Amniotic stem cell (primary cell): ENCODE measurements at places on chromosomes 4 and X.

- no peak for DNase-seq
These were observed 379.9 kb downstream of the ADAM29 start for GRCh38 chr4:175297965-175298565.

- no peak for DNase-seq
These were observed 13.5 kb upstream of the SPP1 start for GRCh38 chr4:87961993-87962392.

DNA sequence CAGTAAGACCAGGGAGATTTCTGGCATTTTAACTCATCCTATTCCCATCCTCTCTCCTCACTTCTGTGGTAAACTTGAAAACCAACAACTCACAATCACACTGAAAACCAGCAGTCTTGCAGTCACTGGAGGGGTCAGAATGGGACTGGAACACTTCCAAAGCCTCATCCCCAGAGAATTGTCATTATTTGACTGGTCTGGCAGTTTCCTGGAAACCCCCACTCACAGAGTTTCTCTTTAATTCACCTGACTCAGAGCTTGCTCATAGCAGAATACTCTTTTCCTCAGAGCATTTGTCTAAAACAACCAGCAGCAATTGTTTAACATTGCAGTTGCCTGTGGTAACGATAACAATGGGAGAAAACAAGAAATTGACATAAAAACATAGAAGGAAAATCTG is 7.3 kb upstream of the RAB9B start:
- DNase-seq, result no peak

DNA sequence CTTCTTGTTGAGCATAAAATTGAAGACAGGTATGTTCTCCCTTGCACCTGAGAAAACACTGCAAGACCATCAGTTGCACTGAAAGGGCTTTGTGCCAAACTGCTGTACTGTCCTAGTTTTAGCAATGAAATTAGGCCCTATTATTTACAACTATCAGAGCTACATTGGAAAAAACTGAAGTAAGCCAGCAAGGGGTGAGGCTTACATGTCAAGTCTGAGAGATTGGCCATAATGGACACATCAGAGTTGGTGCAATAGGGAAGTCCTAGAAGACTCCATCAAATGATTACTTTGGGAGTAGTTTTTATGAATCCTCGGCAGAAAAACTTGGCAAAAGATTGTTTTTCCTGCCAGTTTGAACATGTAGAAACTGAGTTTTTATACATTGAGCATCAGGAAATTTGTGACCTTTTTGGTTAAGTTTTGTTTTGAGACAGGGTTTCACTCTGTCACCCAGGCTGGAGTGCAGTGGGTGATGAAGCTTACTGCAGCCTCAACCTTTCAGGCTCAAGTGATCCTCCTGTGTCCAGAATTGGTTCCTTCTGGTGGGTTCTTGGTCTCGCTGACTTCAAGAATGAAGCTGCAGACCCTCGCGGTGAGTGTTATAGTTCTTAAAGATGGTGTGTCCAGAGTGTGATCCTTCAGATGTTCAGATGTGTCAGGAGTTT is 160.1 kb upstream of the BANK1 start:
- DNase-seq, result no peak
